Stimulated activated CD8-positive, alpha-beta memory T cell treated with anti-CD3 and anti-CD28 coated beads, Interleukin-12 subunit alpha, Interleukin-12 subunit beta, amount 100 ng/mL, for 4 hours (primary cell): ENCODE measurements at places on chromosomes 5 and 9.

GRCh38 chr9:81860581-81860980 lies 67.6 kb upstream of the SPATA31D4 start:
- no peak for DNase-seq

DNA sequence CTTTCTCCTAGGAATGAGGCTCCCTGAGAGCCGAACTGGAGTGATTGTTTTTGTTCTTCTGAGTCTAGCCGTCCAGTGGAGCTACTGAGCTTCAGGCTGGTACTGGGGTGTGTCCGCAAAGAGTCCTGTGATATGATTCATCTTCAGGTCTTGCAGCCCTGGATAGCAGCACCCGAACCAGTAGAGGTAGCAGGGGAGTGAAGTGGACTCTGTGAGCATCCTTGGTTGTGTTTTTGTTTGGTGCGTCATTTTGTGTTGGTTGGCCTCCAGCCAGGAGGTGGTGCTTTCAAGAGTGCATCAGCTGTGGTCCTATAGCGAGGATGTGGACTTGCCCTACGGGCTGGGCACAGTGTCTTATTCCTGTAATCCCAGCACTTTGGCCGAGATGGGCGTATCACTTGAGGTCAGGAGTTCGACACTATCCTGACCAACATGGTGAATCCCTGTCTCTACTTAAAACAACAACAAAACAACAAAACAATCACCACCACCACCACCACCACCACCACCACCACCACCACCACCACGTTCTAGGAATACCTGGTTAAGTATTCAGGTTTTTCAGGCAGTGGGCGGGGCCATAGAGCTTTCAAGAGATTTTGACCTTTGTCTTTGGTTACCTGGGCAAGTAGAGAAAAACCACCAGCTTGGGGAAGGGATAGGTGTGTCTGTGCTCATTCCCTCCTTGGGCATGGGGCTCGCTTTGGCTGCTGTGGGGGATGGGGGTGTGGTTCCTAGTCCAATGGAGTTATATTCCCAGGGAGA lies 154.0 kb downstream of the WDR70 start:
- no peak for DNase-seq

DNA sequence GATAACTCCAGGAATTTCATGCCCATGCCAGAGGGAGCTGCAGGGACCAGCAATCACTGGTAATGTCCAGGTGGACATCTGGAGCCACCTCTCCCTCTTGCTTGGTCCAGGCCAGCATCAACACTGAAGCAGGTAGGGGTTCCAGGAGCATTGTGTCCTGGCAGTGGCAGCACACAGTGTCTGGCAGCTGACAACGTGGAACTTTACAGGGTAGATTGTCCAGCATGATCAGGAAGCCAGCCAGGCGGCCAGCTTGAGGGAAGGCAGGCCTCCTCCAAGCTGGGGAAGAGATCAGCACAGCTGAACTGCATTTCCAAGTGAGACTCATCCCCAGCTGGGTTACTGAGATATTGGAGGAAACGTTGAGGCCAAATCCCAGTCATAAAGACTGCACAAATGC lies 82.6 kb upstream of the RASGRF2 start:
- DNase-seq, result no peak

DNA sequence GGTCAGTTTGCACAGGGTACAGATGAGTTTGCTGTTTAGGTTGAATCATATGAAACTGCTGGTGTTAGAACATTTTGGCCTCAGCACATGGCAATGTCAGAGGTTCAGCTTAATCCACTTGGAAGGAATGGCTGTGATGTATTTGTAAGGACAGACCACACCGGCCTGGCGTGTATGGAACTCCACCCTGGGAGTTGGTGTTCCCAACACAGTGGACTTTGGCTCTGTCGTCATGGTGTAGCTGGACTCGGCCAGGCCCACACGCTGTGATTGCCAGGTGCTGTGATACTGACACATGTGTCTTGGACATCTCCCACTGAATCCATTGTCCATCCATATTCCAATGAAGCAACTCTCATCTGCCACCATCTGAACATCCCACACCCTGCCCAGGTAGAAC lies 90.3 kb downstream of the ZNF618 start:
- no peak for DNase-seq

- no peak for DNase-seq
Measured at GRCh38 chr9:70614786-70615463, 200.5 kb upstream of the KLF9 start.

DNA sequence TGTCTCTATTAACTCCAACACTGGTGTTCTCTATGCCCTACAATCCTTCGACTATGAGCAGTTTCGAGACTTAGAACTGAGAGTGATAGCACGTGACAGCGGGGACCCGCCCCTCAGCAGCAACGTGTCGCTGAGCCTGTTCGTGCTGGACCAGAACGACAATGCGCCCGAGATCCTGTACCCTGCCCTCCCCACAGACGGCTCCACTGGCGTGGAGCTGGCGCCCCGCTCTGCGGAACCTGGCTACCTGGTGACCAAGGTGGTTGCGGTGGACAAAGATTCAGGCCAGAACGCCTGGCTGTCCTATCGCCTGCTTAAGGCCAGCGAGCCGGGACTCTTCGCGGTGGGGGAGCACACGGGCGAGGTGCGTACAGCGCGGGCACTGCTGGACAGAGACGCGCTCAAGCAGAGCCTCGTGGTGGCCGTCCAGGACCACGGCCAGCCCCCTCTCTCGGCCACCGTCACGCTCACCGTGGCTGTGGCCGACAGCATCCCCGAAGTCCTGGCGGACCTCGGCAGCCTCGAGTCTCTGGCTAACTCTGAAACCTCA lies 2.0 kb downstream of the PCDHGA11 start:
- no peak for DNase-seq

DNA sequence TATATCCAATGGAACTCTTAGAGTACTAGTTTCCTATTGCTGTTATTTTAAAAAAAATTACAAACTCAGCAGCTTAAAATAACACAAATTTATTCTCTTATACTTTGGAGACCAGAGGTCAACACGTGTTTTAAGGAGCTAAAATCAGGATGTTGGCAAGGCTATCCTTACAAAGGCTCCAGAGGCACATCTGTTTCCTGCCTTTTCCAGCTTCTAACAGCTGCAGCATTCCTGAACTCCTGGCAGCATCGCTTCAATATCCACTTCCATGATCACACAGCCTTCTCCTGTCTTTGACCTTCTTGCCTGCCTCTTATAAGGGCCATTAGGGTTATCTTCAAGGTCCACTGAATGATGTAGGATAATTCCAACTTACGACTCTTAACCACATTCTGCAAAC lies 92.2 kb upstream of the CCNG1 start:
- no peak for DNase-seq

- no peak for DNase-seq
Measured at GRCh38 chr5:7053528-7054209, 340.4 kb downstream of the TENT4A start.

DNA sequence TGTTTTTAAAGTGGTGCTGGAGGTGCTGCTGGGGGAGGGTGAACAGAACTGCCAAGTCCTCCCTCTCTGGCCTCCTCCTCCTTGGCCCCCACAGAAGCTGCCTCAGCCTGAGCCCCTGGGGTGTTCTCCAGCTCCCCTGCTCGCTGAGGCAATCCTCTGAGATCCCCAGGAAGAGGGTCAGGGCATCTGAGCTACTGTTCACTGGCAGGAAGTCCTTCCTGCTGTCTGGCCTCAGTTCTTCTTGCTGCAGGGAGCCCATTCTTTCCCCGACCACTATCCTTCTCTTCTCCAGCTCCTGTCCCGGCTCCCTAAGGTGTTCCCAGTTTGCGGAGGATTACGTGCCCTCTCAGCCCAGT lies 9.7 kb downstream of the CNTFR start:
- DNase-seq, result no peak

GRCh38 chr5:56190497-56190896 lies 42.6 kb downstream of the ANKRD55 start:
- no peak for DNase-seq
